ENCODE measurements at places on chromosomes 12 and 14. TPM values are rescaled to one million over a fixed set of nuclear protein-coding genes. Genes with fewer than 3 reads are reported as not detected.

The CELA1 gene
- total RNA-seq, result not detected

The TTC6 gene
- total RNA-seq, result not detected

The FAM186B gene
- total RNA-seq, result 2.1 TPM

The SVOP gene
- not detected for total RNA-seq

The PIANP gene
- total RNA-seq, result 0.39 TPM

The MORN3 gene
- total RNA-seq, result 1.3 TPM

The NGB gene
- not detected for total RNA-seq

The SLC5A8 gene
- 114 TPM for total RNA-seq

The HOXC10 gene
- not detected for total RNA-seq

The LAG3 gene
- total RNA-seq, result not detected

The NUDT14 gene
- 20.0 TPM for total RNA-seq

The ACOT6 gene
- not detected for total RNA-seq

The RPL6 gene
- 1,517 TPM for total RNA-seq

The LMNTD1 gene
- not detected for total RNA-seq

The CORO1C gene
- total RNA-seq, result 63.6 TPM

The FKBP11 gene
- total RNA-seq, result 20.1 TPM

The SERPINA10 gene
- total RNA-seq, result not detected

The JDP2 gene
- total RNA-seq, result 24.2 TPM

Data from thyroid gland (tissue), 4 donors.